ENCODE measurements at places on chromosomes 11 and 22. TPM values are rescaled to one million over a fixed set of nuclear protein-coding genes. Genes with fewer than 3 reads are reported as not detected.

Gene RPL27A
- 1,279 TPM for total RNA-seq

Gene ALX4
- total RNA-seq = not detected

Gene OR51B4
- total RNA-seq = not detected

Gene MMP27
- total RNA-seq = not detected

GRCh38 chr11:18280438-18281045, 14.5 kb downstream of the SAA1 start:
- no peak for DNase-seq

DNA sequence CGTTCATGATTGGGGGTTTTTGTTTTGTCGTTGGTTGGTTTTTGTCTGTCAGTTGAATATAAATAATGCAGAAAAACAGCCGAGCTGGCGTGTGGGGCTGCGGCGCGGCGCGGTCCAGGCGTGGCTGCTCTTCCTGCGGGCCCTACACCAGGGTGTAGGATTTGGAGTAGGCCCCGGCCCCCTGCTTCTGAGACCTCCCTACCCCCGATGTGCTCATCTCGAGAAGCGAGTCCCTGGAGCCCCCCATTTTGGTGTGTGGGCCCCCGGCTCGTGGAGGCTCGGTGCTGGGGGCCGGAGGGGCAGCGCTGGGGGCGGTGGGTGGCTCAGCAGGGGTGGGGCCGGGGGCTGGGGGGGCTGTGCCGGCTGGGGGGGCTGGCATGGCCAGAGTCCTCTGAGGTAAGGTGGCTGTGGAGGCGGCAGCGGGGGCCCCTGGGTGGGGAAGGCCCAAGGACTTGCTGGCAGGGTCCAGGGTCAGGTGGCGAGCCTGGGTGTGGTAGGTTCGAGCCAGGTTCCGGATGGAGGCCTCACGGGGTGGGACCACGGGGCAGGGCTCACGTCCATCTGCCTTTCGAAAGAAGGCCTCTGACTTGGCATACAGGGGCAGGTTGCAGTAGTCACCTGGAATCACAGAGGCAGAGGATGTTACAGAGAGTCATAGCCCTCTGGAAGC, 100.7 kb downstream of the CEP164 start:
- no peak for DNase-seq

DNA sequence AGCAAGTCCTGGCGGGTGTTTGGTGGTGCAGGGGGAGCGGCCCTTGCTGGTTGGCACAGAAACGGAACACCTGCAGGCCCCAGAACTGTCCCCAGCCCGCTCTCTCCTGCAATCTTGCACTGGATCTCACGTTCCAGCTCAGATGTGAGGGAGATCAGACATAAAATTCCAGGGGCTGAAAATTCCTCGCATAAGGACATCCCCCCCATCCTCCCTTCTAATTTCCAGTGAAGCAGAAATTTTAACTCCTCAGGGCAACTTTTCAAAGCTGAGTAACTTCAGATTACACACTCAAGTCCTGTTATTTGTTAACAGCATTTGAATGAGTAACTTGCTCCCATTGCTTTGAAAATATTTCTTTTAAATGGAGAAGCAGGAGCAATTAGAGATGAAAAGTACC, 40.3 kb upstream of the RASSF10 start:
- no peak for DNase-seq

Data from vagina (tissue), 2 donors.